ENCODE measurements at places on chromosomes 2 and 18.

GRCh38 chr2:67896476-67896875 is 166.3 kb downstream of the C1D start:
- ATAC-seq = no peak

DNA sequence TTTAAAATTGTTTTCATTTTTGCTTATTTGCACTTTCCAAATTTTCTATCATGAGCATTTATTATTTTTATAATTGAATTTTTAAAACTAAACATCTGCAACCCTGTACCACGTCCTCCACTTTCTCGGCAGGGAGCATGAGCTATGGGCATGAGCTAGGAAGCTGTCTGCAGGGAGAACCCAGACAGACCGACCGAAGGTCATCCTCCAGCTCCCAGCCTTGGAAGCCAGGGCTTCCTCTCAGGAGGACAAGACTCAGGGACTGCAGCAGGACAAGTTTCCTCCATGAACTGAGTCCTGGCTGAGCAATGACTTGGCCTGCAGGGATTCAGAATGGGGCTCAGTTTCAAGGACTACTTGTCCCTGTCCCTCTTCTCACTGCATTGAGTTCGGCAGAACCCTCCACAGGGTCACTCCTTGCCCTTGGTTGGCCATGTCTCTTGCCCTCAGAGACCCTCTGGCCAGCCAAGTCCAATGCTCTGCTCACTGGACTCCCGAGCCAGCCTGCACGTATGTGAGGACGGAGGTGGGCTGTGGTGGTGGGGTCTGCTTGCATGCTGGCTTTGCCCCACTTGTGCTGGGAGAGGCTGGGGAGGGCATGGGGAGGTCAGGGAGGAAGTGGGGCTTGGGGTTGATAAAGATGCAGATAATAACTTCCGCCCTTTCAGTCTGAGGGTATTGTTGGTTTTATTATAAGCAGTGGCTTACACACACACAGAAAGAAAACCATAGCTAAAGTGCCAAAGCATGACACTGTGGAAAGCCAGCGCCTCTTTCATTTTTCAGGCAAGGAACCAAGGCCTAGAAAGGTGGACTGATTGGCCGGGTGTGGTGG is 6.6 kb downstream of the NMUR1 start:
- no peak for ATAC-seq

- ATAC-seq = no peak
These were observed 39.7 kb upstream of the EPAS1 start for GRCh38 chr2:46257476-46257875.

GRCh38 chr2:96533292-96534073 is 3.1 kb upstream of the ARID5A start:
- no peak for ATAC-seq

DNA sequence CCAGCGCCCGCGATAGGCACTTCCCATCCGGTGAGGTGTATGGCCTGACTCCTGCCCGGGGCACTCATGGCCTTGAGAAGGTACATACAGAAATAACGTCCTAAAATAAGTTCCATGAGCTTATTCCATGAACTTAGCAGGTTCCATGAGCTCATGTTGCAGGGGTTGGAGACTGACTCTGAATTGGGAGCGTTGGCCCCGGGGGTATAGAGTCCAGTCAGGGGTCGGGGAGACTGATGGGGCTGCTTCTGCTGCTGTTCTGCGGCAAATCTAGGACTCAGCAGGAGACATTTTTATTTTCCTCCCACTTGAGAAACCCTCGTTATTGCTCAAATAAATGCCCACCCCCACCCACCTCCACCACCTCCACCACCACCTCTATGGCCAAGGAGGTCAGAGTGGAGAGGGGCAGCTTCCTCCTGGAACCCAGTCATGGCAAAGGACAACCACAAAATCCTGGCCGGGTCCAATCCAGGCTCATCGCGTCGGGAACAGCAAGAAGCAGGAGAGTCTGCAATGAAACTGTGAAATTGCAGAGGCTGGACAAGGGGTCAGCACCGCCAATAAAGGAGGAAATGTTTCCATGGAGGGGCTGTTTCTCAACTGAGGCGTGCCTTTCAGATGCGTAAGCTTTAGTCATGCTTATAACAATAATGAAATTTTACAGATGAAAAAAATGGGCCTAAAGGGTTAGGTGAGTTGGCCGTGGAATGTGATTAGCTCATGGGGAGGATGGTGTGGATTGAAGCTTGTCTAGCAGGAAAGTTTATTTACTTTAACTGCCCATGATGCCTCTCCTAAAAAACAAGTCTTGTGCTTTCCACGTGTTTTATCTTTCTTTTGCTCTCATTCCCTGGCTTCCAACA is 136.6 kb upstream of the ALKAL2 start:
- ATAC-seq = no peak

DNA sequence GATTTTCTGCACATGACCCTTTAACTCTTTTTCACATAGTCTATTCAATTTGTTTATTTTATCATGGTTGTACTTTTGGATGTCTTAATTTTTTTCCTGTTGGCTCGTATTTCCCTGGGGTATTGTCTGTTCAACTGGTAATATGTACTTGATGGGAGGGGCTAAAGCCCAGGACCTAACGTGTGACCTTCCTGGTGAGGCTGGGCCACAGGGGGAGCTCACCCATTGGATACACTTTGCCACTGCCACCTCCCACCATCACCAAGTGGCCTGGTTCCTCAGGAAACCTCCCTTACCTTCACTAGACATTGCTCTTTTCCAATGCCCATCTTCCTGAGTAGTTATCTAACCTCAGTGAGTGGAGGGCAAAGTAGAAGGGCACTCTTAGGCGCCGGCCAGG is 143.9 kb upstream of the LTBP1 start:
- no peak for ATAC-seq

DNA sequence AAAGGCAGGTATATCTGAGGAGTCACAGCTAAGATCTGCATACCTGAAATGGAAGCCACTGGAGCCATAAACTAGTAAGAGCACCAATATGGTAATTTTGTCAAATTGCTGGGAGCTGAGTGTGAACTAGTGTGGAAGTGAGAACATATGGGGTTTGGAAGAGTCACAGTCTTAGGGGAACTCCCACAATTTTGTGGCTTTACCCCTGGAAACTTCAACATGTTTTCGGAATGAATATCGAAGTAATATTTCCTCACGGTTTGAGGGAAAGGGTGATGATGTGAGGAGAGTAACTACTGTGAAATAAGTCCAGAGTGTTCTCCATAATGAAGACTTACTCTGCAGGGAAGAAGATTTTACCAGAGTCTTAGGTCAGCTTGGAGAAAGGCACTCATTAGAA is 565.9 kb downstream of the RIT2 start:
- ATAC-seq = no peak

GRCh38 chr2:233546774-233547173 is 19.8 kb downstream of the USP40 start:
- no peak for ATAC-seq

GRCh38 chr2:26469092-26469710 is 8.7 kb downstream of the OTOF start:
- ATAC-seq = no peak

- ATAC-seq = no peak
These were observed 154.9 kb upstream of the SATB2 start for GRCh38 chr2:199612509-199613130.

GRCh38 chr2:235502336-235502735 is 8.5 kb downstream of the AGAP1 start:
- no peak for ATAC-seq
